ENCODE measurements at places on chromosomes 6 and 20.
A peak's percentile ranks its signal among the peaks of the same experiment; 100 is the strongest.

DNA sequence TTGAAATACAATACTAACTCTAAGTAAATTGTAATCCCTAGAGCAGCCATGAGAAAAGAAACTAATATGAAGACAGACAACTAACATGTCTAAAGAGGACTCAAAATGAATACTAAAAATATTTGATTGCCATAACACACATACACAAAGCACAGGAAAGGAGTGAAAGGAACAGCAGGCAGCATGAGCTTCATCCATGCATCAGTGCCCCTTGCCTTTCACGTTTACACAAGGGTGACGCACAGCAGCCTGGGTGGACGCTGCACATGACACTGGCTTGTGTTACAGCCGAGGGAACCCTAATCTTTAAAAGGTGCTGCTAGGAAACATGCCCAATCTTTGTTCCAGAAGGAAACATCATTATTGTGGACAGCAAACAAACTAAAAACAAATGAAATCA, 123.5 kb downstream of the MAN1A1 start:
- no peak for ATAC-seq

- ATAC-seq: no peak
These were observed 564.3 kb upstream of the NRSN1 start for GRCh38 chr6:23561732-23562131.

DNA sequence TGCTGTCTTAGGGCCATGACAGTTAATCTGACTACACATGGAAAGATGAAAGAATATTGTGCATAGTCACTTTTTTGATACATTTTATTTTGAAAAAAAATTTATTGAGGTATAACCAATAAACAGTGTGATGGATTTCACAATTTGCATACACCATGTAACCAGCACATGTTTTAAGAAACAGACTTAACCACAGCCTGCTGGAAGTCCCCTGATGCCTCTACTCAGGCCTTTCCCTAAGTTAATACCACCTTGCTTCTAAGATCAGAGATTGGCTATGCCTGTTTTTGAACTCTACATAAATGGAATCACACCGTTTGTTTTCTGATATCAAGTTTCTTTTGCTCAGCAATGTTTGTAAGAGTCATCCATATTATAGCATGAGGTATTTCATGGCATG, 136.3 kb downstream of the CFAP61 start:
- ATAC-seq: no peak

GRCh38 chr20:54083459-54083858, 13.1 kb upstream of the BCAS1 start:
- ATAC-seq: no peak

DNA sequence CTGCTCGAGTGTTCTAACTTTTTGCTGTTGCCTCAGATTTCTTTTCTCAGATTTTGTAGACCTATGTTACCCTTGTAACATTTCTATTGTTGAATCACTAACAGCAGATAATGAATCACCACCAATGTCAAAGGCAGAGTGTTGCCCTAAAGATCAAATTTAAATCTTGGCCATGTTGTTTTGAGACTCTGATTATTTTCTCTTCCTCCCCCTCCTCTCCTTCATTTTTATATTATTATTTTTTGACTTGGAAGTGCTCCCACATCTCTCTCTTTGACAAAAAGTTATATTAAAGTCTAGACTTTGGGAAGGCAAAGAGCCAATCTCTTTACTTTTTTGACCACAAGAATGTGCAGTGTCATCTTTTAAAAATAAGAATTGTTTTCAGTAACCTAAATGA, 422.7 kb downstream of the NKAIN2 start:
- no peak for ATAC-seq

DNA sequence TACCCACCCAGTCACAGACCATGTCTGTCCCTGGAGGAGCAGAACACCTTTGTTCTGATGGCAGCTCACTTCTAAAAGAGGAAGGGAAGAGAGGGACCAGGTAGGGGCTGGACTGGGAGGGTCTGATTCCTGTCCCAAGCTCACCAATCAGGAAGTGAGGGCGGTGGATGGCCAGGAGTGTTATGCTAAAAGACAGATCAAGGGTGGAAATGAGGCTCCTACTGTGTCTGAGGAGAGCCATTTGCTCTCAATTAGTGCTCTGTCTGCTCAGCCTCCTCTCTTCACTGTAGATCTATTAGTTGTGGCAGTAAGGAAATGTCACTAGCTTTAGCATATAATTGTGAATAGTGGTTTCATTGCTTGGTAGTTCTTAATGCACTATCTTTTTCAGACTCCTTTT, 72.5 kb downstream of the ARMC2 start:
- no peak for ATAC-seq

DNA sequence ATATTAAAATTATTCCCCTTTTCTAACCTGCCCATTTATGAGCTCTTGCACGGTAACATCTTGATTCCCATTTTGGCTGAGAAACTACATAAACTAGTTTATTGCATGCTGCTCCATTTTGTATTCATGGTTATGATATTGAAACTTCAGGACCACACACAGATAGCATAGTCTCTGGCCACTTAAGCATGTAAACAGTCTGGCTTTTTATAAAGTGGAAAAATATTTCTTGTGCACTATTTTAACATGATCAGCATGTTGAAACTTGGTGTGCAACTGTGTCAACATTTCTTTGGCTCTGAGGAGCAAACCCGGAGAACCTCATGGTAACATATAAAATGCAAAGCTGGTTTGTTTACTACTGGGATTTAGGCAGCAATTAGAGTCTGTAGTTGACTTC, 70.7 kb downstream of the SLX4IP start:
- ATAC-seq: no peak

DNA sequence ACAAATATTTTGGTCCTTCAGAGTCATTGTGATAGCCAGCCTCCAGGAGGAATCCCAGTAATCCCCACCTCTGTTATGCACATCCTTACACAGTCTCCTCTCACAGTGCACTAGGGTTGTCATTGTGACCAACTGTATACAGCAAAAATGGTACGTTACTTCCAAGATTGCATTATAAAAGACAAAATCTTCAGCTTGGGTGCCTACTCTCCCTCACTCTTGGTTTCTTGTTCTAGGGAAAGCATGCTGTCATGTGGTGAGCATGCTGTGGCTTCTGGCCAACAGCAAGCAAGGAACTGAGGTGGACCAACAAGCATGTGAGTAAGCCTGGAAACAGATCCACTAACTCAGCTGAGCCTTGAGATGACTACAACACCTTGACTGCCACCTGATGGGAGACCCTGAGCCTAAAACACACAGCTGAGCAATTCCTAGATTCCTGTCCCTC, 130.1 kb upstream of the DST start:
- peak; percentile 77 for ATAC-seq

DNA sequence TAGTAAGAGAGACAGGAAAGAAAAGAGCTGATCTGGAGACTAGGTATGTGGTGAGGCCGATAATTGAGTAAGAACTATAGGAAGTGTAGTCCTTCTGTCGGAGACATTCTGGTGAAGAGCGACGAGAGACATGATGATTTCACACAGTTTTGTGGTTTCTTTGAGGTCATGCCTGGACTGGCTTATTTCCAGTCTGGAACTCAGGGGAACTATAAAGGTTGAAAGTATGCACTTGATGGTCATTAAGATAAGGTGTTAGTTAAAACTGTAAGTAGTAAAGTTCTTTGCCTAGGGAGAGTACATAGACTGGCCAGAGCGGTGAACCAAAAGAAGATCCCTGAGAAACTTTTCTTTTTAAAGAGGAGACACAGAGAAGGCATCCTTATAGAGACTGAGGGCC, 68.8 kb downstream of the RFX6 start:
- ATAC-seq: no peak

- ATAC-seq: no peak
These were observed 250.0 kb downstream of the HIVEP2 start for GRCh38 chr6:142695016-142695415.

- ATAC-seq: no peak
These were observed 54.6 kb upstream of the AKAP12 start for GRCh38 chr6:151185148-151185547.

GRCh38 chr6:166998256-166999144, 697 bp upstream of the CEP43 start:
- ATAC-seq: peak; percentile 89

DNA sequence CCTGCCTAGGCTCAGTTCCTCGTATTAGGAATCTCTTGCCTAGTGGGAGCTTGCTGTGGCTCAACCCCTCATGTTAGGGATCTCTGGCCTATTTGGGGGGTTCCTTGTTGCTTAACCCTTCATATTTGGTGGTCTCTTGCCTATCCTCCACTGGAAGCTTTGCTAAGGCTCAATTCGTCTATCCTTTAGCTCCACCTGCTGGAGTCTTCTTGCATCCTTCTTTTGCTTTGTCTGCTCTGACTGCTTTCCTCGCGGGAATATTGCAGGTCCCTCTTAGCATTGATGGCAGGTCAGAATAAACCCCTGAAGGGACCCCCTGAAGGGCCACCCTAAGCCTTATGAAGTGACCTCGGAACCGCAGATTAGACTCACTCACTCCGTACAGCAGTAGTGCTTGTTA, 203.0 kb upstream of the TBX18 start:
- ATAC-seq: peak; percentile 87

- no peak for ATAC-seq
These were observed 83.4 kb downstream of the CCDC170 start for GRCh38 chr6:151577257-151577656.

GRCh38 chr6:36358226-36358915, 21.7 kb upstream of the BNIP5 start:
- no peak for ATAC-seq

GRCh38 chr20:49563015-49563980, 4.6 kb downstream of the PTGIS start:
- no peak for ATAC-seq

GRCh38 chr6:17289630-17290061, 8.5 kb downstream of the RBM24 start:
- no peak for ATAC-seq

GRCh38 chr6:13217206-13217905, 111.0 kb downstream of the TBC1D7 start:
- ATAC-seq: no peak

GRCh38 chr6:38495518-38495917, 144.2 kb downstream of the BTBD9 start:
- no peak for ATAC-seq

DNA sequence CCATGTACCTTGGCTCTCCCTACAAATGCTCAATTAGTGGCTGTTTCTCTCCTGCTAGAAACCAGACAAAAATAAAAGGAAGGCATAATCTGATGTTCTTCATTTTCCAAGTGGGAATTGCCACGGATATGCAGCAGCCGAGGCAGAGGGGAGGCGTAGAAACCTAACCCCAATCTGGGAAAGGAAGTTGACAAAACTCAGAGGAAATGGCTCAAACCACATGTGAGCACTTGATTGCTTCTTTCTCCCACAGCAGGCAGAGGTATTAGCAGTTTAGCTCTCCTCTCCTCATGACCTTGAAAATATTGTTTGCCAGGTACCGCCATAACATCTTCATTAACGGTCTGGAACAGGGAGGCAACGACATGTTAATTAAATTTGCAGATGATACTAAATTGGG, 3.8 kb upstream of the MLN start:
- ATAC-seq: no peak

DNA sequence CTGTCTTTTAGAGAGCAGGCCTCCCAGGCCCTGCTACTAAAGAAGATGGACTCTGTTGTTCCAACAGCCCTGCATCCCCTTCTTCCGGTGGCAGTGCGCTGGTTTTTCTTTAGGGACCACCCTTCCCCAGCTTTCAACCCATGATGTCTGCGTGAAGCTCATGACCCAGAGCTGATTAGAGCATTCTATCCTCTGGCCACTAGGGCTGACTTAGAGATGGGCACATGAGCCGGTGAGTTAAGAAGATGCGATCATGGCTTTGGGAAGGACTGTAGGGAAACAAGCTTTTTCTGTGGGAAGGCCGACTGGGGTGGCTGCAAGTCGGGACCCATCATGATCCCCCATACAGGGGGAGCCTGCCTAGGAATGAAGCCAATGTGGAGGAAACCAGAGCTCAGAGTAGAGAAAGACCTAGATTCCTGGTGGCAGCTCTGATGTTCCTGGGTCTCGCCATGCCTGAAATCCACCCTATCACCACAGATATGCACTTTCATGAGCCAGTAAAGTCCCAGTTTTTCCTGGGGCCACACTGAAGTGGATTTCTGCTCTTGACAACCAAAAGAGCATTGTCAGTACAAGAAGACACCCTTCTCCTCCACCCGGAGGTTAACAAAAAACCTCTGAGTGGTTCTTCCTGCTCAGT, 29.1 kb upstream of the STX16 start:
- no peak for ATAC-seq

GRCh38 chr6:163085861-163086623, 328.5 kb upstream of the QKI start:
- no peak for ATAC-seq

DNA sequence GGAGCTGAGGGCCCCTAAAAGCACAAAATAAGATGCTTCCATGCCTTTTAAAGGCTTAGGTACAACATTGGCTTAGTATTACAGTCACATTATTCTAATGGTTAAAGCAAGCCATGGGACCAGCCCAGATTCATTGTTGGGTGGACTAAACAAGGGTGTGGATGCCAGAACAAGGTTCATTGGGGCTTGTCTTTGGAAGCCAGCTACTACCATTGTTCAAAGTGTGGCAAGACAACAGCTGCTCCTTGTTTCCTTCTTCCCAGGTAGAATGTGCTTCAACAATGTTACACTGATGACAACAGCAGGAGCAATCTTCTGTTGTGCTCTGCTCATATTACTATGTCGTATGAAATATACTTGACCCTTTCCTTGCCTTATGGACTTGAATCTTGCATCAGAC, 261.5 kb downstream of the TBC1D7 start:
- no peak for ATAC-seq

DNA sequence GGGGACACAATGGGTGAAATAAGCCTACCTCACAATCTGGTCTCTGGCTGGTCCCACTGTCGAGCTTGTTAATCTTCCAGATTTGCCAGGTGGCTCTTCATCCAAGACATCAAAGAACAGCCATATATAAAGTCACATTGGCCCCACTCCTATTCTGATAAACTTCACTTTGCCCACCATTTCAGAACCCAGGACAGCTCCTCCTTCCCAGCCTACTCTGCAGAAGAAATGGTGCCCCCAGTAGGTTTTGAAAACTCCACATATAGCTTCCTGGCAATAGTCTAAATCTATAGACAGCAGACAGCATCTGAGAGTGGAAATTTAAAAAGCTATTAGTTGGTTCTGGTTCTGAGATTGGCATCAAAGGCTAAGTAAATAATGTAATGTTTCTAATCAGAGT, 143.1 kb upstream of the PCSK2 start:
- no peak for ATAC-seq

GRCh38 chr6:136738692-136739057, 53.6 kb downstream of the MAP3K5 start:
- no peak for ATAC-seq
